ENCODE measurements at places on chromosomes 4 and X. TPM values are rescaled to one million over a fixed set of nuclear protein-coding genes. Genes with fewer than 3 reads are reported as not detected.

DNA sequence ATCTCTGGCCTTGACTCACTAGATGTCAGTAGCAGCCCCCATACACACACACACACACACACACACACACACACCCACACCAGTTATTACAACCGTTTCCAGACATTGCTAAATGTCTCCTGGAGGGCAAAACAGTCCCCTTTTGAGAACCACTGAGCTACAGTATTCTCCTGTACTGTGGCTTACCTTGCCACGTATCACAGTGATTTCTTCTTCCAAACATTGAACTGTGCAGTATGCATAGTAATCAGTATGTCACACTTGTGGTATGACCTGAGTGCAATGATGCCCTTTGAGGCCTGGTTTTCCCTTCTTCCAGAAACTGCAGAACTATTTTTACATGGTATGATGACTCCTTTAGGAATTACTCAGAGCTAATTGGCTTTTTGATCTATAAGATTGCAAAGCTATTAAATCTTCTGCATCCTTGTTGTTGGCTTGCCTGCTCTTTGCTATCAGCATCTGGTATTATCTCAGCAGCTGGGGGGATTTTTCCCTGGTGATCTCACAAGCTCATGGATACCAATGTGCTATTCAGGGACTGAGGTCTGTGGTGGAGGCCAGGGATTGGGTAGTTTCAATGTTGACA lies 3.6 kb upstream of the THOC2 start:
- no peak for DNase-seq

DNA sequence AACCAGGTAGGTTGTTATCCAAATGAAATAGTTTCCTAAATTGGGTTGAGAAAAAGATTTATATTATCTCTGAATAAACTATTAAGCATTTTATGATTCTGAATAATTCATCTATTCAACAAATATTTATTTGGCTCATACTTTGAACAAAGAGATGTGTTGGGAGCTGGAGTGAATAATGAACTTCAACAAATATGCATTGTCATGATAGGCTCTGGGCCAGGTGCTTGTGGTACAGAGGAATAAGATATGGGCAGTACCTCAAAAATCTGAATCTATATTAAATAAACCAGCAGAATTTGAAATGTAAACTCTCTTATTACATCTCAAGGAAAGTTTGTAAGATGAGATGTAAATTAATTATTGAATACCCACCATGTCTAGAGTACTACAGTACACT lies 75.7 kb upstream of the DCLK2 start:
- no peak for DNase-seq

DNA sequence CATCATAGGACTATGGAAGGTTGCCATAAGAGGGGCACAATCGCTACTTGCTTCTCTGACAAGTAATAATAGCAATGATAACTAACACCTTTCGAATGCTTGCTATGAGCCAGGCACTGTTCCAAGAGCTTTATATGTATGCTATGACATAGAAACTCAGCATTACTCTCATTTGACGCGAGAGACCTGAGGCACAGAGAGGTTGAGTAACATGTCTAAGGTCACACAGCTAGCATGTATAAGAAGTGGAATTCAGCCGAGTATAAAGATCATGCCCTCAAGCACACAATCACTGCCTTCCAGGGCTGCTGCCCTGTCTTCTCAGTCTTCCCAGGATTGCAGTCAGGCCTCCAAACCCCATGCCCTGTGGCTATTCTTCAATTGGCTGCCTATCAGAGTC lies 19.5 kb downstream of the PJA1 start:
- DNase-seq: no peak

- DNase-seq: no peak
Measured at GRCh38 chr4:26900765-26901164, 40.1 kb downstream of the STIM2 start.

PCGF3 gene
- 28.6 TPM for total RNA-seq

RTL3 gene
- total RNA-seq: 0.12 TPM

GLRA3 gene
- not detected for total RNA-seq

BEND2 gene
- total RNA-seq: 0.25 TPM
